ENCODE measurements at places on chromosomes 3 and 15.

DNA sequence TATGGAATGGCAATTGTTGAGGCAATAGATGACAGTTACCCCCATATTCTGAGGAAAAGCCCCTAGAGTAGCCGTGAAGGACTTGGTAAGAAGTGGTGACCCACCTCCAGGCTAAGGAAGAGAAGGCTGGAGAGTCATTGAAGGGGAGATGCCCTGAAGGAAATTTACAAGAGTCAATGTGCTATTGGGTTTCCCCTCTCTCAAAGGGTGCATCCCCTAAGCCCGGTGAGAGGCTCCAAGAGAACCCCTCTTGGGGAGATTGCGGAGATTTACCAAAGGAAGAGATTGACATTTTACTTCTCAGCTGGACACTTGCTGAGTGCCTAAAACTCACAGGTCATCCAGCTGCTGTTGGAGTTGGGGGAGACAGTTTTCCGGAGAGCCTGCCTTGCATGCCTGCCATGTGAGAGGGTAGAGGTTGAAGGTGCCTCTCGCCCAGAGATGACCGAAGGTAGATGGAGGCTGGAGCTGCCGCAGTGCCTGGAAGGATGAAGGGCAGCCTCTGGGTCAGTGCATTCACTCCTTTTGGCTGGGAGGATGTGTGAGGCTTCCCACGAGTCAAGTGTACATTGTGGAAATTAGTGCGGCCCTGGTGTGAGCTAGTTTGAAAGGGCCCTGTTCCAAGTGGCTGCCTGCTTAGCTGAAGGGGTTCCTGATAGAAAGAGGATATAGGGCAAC, 30.7 kb downstream of the MESD start:
- no peak for DNase-seq

GRCh38 chr3:172332256-172333041, 115.8 kb downstream of the GHSR start:
- DNase-seq: peak; percentile 21

DNA sequence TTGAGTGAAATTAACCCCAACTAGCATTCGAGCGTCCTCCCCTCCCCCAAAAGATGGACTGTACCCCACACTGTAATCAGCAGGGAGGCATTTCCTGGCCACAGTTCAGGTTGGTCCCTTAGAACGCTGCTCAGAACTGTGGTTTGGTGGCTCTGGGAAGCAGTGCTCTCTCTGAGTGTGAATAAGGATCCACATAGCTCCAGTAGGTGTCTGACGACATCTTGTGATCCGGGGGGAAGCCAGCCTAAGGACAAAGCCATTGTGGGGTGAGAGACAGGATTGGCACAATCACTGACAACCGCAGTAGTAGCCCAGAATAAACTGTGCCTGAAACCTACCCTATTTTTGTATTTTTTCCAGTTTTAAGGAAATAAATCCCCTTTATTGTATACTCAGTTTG, 125.3 kb downstream of the IGF1R start:
- DNase-seq: no peak

DNA sequence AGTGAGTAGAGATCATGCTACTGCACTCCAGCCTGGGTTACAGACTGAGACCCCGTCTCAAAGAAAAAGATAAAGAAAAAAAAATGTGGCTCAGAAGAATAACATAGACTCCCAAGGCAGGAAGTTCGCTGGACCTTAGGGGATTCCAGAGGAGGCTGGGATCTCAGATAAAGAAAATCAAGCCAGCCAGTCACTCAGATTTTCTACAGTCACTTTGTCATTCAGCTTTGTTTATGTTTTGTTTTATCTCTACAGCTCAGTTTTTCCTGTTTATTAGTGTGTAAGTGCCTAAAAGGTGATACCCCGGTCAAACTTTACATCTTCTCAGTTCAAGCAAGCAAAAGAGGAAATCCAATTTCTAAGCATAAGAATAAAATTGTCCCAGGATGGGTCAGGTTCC, 6.3 kb downstream of the TMEM202 start:
- no peak for DNase-seq

DNA sequence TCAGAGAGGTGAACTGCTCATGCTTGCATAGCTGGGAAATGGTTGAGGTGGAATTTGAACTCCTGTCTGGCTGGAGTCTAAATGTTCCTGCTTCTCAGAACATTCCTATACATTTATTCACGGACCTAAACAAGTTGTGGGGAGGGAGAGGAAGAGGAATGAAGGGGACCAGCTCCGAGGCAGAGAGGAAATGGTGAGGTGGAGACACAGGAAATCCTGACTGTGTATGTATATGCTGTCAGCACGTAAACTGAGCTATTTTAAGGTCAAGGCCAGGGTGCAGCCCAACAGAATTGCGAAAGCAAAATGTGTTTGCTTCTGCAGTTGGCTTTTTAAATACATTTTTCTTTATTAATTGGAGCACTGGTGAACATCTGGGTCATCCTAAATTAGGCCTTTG, 74.1 kb upstream of the POMGNT2 start:
- DNase-seq: peak; percentile 14

GRCh38 chr3:141955175-141955574, 78.7 kb downstream of the ATP1B3 start:
- DNase-seq: no peak

DNA sequence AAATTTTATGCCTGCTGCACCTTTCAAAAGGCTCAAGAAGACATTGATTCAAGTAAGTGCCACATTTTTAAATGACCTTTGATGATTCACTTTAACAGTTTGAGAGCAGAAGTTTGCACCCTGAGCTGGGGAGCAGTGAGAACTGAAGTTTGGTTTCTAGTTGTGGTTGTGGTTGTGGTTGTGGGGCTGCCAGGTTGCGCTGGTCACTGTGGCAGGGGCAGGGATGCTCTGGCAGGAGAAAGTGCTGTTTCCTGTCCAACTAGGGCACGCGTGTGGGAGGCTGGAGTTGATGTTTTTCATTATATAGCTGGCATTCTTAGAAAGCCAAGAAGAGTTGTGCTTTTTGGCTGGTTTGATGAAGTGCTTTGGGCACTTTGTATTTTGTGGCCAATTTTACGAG, 339.7 kb upstream of the NR2F2 start:
- no peak for DNase-seq

DNA sequence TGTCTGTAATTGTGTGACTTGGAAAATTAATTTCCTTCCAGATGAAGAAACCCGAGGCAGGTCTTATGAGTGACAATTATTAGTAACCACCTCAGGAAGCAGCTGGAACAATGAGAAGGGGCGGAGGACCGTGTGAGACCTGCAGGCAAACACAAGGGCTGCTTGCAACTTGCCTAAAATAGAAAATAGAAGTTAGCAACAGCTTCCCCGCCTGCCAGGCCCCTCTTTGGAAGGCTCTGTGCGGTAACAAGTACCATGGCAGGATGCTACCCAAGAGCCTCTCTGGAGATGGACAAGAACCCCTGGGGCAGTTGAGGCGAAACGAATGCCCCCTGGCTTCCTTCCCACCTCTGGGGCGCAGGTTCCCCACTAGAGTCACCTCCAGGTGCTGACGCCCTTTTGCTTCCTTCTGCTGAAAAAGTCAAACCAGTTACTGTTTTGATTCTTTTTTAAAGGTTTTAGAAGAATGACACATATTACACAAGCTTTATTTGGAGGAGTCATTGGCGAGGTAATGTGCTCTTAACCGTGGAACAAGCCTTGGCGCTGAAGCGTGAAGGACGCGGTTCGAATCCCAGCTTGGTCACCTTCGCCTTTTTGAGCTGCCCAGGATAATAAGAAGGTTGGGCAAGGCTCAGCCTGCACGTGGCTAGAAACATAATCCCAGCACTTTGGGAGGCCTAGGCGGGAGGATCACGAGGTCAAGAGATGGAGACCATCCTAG, 47.0 kb upstream of the SYNM start:
- DNase-seq: no peak

DNA sequence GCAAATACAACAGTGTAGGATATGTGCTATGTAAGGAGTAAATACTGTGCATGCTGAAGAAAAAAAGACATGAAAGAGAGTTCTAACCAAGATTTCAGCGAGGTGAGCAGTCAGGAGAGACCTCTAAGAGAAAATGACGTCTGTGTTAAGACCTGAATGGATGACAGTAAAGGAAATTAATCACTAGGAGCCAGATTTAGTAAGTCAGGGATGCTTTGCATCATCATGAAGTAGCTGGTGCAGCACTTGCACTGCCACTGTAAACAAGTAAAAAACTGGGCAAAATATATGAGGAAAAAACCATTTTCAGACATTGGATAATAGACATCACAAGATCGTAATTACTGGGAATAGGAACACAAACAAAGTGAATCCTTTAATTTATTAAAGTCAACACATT, 32.6 kb downstream of the RTP4 start:
- DNase-seq: no peak

DNA sequence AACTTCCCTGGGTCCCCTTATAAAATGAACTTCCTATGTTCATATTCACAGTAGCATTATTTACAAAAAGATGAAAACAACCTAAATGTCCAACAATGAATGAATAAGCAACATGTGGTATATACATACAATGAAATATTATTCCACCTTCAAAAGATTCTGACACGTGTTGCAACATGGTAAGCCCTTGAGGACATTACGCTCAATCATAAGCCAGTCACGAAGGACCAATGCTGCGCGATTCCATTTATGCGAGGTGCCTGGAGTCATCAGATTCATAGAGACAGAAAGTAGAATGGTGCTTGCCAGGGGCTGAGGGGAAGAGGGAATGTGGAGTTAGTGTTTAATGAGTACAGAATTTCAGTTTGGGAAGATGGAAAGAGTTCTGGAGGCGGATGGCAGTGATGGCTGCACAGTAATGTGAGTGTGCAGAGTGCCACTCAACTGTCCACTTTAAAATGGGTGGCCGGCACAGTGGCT, 88.8 kb upstream of the ALDH1A3 start:
- no peak for DNase-seq

GRCh38 chr3:12963922-12964701, 109.1 kb downstream of the IQSEC1 start:
- DNase-seq: no peak

- DNase-seq: no peak
Measured at GRCh38 chr15:53454843-53455721, 304.4 kb downstream of the WDR72 start.

DNA sequence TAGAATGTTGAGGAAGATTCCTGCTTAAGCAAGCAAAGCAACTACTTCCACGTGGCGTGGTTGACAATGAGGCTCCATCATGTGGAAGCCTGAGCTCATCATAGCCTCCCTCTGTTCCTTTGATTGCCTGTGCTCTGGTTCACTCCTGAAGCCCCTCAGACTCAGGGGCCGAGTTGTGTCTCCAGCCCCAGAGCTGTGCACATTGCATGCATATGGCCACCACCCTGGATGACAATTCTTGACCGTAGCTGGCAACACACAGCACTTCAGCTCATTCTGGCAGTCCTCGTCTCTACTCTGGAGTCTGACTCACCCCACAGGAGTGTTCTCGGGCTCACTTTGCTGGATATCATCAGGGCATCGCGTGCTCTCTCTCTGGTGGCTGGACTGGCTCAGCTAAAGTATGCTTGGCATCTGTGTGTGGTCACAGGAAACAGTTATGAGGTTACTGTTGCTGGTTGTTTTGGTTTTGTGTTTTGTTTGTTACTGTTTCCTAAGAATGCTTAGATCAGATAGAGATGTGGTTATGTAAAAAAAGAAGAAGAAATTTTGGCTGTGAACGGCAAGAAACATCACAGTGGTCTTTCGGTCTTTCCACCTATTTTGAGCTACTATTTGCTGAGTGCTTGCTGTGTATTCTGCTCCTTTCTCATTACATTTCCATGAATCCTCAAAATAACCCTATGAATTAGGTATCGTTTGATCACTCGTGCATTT, 41.6 kb upstream of the MRPS22 start:
- no peak for DNase-seq

DNA sequence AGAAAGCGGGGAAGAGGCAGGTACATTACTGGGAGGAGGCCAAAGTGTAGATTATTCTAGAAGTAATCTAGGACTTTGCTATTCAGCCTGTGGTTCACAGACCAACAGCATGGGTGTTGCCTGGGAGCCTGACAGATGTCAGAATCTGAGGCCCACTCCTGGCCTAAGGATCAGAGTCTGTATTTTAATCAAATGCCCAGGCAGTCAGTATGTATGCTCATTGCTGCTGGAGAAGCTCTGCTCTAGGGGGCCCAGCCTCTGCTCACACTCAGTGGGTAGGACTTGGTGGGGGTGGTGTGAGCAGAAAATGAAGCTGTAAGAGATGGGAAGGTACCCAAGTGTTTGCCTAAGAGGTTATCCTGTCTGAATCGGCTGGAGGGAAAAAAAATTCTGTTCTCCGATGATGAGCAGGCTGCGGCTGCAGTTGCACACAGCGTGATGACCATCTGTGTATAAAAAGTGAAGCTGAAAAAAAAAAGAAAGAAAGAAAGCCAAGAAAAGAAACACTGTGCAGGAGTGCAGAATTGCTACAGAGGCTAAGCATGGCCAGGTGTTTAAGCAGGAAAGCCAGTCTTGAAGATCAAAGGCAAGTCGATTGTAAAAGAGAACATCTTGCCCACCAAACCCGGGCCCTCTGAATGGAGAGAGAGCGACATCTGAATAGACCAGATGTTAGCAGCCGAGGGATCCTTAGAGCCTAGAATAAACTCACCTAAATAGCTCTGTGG, 65.2 kb downstream of the EIF4E3 start:
- no peak for DNase-seq

DNA sequence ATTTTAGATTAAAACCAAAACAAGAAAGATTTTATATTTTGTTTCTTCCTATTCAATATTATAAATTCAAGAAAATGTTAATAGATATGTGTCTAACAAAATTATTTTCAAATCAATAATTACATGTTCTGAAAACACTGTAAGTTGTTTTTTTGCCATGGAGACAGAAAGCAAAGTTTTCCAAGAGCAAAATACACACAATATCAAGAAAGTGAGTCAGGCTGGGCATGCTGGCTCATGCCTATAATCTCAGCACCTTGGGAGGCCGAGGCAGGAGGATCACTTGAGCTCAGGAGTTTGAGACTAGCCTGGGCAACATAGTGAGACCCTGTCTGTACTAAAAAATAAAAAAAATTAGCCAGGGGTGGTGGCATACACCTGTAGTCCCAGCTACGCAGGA, 71.7 kb downstream of the TTC23 start:
- no peak for DNase-seq

DNA sequence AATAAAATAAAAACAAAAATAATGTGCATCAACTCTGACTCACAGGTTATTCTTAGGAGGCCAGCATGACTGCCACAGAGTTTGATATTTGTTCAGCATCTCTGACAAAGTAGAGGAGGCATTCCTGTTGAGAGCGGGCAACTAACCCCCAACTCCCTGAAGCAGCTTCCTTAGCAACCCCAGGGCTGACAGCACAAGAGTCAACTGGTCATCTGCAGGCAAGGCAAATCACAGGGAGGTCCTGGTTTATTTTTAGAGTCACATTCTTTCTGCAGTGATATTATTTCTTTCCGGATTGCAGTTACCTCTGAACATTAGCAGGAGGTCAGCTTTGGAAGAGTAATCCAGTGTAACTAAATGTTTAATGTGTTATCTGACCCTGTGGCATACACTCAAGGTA, 273.0 kb downstream of the PLCL2 start:
- DNase-seq: no peak

- DNase-seq: no peak
Measured at GRCh38 chr3:41424543-41425300, 225.4 kb downstream of the CTNNB1 start.
